ENCODE measurements at places on chromosomes 7 and 10.

GRCh38 chr7:24343614-24344013 lies 59.6 kb downstream of the NPY start:
- DNase-seq, result no peak

DNA sequence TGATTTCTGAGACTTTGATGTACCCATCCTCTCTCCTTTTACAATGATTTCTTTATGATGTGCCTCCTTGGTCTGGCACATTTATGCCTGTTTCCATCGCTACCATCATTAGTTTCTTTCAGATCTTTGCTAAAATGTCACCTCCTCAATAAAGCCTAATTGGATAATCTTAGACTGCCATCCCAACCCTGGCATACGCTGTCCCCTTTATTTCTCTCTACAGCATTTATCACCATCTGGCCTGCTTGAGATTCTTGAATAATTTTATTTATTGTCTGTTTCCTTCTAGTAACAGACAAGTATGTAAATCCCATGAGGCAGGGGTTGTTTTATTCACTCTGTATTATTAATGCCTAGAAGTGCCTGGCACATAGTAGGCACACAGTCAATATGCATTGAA lies 6.7 kb upstream of the DNTT start:
- no peak for DNase-seq

GRCh38 chr10:110507346-110507745 lies 9.6 kb downstream of the DUSP5 start:
- DNase-seq, result no peak

DNA sequence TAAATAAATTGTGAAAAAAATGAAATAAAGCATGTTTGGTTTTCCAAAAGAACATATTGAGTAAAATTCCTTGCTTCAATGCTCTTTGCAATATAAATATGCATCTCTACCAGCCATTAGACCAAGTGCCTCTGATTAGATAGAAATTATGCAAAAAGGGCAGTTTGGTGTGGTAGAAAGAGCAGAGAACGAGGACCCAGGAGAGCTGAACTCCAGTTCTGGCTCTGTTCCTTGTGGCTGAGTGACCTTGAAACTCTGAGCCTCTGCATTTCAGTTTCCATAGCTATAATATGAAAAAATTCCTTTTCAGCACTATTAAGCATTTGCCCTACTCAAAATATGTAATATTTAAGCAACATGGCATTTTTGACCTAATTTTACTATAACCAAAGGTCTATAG lies 36.5 kb downstream of the COL1A2 start:
- no peak for DNase-seq

DNA sequence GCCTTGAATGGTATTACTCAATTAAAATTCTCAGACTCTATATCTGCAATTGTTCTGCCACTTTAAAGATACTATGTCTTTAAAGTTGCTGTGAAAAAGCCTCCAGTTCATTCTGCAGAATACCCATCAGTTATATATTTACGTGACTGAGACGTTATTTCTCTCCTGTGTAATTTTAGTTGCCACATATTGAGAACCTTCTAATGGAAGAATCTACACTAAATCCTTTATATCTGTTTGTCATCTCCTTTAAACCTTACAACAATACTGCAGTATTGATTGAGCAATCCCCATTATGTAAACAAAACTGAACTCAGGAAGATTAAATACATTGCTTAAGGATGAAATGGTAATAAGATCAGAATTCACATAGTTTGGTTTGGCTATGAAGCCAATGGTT lies 30.0 kb downstream of the GPR141 start:
- no peak for DNase-seq

DNA sequence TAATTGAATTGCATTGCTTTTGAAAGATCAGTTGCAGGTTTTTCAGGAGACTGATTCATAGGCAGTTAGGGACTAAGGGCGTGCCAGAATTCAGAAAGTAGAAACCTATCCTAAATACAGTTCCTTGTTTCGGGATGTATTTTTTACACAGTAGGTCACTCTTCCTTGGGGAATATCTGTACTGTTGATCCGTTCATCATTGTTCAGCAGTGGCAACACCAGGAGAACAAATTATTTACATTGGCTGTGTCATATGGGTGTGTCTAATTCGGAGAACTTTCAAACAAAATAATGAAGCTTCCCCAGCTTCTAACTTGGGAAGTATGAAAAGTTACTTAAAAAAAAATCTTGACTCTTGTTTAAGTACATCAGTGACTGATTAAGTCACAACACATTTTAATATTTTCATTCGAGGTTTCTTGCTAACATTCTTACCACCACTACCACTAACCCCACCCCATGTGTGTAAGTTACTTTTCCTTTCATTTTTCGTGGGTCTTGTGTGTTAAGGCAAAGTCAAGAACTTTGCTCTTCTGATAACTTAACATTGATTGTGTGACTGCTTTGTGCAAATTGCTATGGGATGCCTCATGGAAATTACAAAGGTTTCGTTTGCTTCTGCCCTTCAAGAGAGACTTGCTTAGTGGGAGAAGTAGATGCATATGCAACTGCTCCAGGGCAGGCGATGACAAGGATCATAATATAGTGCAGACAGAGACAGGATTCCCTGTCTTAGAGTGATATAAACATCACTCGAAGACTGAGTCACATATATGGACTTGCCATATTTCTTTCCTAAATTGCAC lies 43.8 kb upstream of the RPA3 start:
- peak; percentile 69 for DNase-seq

DNA sequence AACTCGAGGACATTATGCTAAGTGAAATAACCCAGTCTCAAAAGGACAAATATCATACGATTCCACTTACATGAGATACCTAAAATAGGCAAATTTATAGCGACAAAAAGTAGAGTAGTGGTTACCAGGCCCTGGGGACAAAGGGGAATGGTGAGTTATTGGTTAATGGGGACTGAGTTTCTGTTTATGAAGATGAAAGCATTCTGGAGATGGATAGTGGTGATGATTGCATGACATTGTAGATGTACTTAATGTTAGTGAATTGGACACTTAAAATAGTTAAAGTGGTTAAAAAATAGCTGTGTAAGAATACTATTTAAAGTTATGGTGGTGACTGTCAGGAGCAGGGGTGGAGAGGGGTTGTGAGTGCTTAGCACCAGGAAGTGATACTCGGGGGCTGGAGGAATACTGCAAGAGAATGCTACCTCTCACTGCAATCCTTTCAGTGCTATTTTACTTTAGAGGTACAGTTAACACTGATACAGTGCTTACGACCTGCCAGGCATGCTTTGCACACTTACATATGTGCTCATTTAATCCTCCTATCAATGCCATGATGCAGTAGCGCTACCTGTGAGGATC lies 16.7 kb upstream of the TEX36 start:
- no peak for DNase-seq

GRCh38 chr7:14024406-14024805 lies 34.9 kb upstream of the ETV1 start:
- DNase-seq, result no peak

DNA sequence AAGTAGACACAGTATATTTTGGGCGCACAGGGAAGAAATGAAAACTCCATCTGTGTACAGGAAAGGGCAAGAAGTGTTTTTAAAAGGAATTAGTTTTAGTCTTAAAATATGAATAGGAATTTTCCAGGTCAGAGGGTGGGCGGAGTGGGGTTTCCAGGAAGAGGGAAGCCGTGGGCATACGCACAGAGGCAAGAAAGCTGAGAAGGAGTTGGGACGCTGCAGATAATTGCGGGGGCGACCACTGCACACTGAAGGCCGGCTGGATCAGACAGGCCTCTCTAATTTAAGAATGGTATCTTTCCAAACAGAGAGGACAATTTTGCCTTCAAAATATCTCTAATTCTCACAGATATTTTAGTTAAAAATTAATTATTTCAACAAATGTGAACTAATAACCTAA lies 189.1 kb upstream of the INHBA start:
- no peak for DNase-seq

- no peak for DNase-seq
These were observed 65.6 kb downstream of the COL26A1 start for GRCh38 chr7:101428093-101428866.

GRCh38 chr10:8130973-8131911 lies 76.8 kb downstream of the GATA3 start:
- DNase-seq, result no peak

DNA sequence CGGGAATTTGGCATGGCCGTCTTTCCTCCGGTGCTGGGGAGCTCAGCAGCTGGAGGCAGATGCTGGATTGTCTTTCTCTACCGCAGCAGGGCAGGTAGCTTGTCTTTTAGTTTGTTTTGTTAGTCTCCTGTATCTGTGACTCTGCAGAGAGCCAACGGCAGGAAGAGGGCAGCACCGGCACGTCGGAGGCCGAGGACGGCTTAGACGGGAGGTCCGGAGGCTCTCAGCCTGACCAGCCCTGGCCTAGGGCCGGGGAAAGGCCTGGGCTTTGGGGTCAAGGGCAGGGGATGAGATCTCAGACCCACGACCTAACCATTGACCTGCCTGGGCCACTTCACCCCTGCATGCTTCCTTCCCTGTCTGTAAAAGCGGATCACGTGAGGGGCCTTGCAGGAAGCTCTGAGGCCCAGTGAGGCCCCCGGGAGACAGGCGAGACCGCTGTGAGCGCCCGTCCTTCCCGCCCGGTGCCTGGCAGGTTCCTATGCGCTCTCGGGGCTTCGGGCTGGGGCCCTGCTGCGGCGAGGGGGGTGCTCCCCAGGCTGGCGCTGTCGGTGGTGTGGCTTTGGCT lies 72.7 kb downstream of the LHPP start:
- no peak for DNase-seq

DNA sequence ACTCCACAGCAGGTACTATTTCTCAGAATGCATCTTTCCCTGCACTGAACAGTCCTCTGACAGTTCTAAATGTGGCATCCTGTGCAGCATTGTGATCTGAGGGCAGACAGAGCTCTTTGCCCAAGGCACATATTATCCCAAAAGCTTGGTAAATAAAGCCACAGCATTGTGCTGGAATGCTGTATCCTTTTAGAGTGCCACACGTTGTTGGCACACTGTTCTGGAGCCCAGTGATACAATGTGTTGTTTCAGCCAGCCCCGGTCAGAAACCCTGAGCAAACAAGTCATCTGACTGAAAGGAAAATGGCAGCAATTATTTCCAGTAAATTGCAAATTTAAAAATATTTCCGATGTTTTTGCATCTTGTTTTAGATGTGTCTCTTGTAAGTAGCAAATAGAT lies 45.4 kb downstream of the NAMPT start:
- DNase-seq, result no peak

GRCh38 chr7:30433082-30433481 lies 45.5 kb downstream of the NOD1 start:
- peak; percentile 8 for DNase-seq

- no peak for DNase-seq
These were observed 21.5 kb upstream of the PDE1C start for GRCh38 chr7:32091608-32092210.

- peak; percentile 63 for DNase-seq
These were observed 1090.1 kb downstream of the KCNMA1 start for GRCh38 chr10:76547352-76547972.

DNA sequence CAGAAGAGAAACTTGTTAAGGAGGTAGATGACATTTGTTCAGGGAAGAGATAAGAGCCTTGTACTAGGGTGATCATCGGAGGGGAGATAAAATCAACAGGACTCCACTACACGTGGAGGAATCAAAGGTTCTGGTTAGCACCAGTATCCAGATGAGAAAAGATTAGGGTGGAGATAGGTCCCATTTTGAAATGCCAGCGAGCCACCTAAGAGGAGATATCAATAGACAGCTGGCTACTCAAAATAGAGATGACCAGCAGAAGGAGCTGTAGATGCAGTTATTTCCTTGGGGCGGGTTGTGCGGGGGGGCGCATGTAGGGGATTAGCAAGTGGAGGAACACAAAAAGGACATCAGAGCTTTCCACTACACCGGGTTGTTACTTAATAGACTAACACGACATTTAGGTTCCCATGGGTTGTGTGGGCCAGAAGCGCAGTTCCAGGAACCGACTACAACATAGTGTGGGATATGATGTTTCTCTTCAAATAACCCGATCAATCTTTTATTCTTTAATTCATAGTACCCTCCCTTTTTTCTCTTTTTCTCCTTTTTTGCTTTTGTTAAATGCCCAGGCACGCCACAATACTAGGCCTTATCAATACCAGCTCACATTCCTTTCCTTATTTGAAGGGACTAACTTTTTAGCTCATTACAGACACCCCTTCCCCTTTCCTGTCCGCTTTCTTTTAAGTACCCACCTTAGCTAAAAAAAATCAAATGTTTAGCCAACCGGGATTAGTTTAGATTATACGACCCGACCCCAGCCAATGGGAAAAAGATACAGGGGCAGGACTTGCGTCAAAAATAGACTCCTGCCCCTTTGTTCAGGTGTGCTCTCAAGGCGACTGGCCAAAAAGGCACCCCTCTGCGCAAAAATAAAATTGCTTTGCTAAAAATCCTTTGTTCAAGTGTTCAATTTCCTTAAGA lies 2.0 kb upstream of the KIF11 start:
- no peak for DNase-seq

GRCh38 chr7:106794276-106795083 lies 70.6 kb upstream of the PIK3CG start:
- DNase-seq, result no peak

- no peak for DNase-seq
These were observed 535.6 kb upstream of the GHITM start for GRCh38 chr10:83603708-83604107.

DNA sequence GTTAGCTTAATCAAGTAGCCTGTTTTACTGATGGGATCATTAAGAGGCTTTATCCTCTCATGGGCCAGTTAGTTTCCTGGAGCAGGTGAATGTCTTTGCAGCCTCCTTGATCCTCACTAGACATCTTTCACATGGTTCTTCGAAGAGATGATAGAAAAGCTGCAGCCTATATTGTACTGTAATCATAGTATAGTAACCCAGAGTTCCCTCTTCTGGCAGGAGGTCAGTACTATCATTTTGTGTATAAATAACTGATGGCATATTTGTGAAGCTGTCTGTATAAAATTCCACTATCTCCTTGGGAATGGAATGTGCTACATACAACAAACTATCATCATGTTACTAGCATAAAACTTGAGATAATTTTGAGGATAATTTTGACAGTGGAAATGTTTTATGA lies 123.8 kb upstream of the PRPS1L1 start:
- DNase-seq, result no peak

DNA sequence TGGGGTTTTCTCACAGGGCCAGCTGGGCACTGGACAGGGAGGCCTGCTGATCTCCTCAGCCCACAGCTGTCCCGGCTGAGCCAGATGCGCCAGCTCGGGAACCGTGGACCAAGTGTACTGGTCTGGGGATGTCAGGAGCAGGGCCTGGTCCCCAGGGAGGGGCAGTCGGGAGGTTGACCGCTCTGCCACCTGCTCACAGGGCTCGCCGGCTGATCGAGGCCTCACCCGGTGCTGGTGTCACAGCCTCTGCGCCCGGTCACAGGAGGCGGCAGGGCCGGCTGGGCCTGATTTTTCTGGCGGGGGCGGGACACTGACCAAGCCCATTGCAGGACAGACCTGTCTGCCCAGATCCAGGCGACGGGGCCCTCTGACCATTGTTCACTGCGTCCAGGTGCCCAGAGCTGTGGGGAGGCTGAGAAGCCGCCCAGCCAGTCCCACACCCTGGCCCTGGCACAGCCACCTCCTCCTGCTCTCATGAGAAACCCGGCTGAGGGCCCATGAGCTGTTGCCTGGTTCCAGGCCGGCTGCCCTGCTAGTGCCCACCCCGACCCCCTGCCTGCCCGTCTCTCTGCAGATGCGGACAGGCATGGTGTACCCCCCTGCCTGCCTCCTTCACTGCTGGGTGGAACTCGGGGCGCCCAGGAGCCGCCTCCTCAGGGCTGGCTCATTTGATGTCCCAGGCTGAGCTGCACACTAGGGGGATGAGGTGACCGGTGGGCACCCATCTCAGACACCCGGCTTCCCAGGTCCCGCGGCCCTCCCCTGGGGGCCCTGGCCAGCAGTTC lies 3.0 kb upstream of the TMEM184A start:
- no peak for DNase-seq

Data from fibroblast of skin of left quadriceps (primary cell).